ENCODE measurements at places on chromosomes 3 and 15.

GRCh38 chr15:63277893-63278456 is 570 bp downstream of the APH1B start:
- DNase-seq: peak; percentile 30

DNA sequence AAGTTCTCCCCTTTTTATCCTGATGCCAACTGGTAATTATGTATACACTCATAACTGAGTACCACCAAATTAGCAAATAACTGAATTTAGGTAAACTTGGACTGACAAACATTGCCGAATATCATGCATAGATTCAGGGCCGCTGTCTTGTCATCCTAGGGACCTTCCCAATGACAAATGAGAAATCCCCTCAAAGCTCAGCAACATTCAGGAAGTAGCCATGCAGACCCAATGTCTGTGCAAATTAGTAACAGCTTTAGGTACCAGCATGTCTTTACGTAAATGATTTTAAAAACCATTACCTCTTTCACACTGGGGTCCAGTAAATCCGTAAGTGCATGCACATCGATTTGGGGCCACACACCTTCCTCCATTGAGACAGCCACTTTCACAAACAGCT is 49.5 kb downstream of the FBN1 start:
- no peak for DNase-seq

DNA sequence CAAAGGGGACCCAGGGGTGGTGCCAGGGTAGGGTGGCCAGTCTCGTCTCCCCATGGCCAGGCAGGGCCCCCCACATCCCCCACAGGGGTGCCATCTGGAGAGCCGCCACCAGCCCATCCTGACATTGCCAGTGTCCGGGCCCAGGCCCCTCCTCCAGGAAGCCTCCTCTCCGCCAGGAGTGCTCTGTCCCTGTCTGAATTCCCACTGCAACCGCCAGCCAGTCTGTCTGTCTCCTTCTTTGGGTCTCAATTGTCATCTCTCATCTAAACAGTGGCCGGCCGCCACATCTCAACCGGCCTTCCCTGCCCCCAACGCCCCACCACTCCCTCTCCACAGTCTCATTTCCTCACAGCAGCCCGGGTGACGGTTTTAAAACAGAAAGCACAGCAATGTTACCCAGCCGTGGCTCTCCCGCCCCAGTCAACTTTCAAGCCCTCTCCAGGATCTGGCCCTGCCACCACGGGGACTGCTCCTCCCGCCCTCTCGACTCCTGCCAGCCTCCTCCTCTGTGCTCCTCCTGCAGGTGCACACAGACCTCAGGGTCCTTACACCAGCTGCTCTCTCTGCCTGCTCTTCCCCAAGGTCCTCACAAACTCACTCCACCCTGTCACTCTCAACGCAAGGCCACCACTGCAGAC is 57.0 kb downstream of the IQSEC1 start:
- no peak for DNase-seq

DNA sequence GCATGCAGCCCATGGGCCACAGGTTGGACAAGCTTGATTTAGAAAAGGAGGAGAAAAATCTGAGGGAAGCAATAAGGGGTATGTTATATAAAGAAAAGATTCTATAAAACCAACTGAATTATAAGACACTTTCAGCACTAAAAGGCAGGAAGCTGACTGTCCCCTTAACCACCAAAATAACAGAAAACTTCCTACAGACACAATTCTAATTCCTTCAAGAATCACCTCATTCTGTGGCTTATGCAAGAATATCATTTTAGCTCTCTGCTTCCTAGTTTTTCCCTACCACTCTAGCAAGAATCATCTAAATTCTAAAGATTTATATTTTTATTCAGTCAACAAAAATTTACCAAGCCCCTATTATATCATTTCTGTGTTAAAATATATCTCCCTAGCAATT is 6.3 kb downstream of the STAG1 start:
- no peak for DNase-seq

DNA sequence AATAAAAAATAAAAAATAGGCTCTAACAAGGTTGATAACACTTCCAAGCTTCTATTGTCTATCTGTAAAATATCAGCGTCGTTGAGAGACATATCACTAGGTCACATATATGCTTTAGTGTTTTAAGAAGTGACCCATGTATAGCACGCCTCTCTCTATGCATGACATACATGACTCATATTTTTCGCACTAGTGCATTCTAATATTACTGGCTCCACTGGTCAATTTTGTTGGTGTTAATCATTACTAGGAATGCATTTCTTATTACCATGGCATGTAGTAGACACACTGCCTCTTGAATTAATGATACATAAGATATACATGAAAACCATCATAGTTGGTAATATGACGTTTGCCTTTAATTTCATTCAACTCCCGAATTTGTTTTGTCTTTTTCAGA is 203.1 kb downstream of the CHL1 start:
- no peak for DNase-seq

DNA sequence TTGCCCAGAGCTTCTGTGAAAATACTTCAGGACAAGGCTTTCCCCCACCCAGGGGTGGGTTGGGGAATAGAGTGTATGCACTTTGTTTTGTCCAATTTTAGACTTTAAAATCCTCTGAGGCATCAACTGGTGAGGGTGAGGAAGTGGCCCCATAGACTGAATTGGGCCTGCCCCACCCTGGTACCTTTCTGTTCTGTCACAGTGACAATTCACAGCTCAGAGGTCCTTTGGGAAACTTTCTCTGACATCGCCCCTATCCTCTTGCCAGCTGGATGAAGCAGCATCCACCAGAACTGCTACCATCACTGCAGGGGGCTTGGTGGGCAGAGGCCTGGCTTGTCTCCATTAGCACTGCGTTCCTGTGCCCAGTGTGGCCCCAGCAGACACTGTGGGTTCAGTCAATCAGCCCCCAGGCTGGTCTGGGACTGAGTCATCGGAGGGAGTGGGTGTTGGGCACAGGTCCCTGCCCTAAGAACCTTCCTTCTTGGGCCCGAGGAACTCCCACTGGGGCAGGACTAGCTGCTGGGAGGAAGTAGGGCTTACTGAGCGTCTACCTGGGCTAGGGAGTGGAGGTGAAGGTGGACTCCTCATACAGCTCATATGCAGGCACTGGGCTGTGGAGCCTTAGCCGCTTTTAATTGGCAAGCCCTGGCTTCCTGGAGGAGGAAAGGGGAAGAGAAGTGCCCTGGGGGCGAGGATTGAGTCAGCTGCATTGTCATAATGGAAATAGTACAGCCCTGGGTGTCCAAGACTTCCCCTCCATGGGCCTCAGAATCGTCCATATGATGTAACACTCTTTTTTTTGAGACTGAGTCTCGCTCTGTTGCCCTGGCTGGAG is 1.5 kb upstream of the PPM1M start:
- no peak for DNase-seq

DNA sequence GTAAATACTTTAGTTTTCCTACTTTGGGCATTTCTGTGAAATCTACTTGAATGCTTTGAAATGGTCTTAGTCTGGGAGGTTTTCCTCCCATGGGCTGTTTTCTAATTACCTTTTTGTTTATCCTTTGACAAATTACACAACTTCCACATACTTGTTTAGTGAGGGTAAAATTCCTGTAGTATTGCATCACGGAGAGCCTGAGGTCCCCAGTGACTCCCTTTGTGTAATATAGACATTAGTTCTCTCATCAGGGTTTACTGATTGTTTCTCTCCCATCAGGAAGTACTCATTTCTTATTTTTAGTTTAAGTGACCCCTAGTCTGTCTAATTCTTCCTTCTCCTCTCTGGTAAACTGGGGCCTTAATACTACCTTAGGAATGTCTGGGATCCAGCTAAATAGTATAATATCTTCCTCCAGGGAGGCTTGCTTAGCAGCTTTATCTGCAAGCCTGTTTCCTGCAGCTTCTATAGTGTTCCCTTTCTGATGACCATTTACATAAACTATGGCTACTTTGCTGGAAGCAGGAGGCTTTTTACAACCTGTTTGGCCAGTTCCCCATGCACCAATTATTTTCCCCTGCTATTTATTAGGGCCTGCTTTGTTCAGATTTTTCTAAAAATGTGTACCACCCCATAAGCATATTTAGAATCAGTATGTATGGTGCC is 87.2 kb upstream of the XCR1 start:
- DNase-seq: no peak

DNA sequence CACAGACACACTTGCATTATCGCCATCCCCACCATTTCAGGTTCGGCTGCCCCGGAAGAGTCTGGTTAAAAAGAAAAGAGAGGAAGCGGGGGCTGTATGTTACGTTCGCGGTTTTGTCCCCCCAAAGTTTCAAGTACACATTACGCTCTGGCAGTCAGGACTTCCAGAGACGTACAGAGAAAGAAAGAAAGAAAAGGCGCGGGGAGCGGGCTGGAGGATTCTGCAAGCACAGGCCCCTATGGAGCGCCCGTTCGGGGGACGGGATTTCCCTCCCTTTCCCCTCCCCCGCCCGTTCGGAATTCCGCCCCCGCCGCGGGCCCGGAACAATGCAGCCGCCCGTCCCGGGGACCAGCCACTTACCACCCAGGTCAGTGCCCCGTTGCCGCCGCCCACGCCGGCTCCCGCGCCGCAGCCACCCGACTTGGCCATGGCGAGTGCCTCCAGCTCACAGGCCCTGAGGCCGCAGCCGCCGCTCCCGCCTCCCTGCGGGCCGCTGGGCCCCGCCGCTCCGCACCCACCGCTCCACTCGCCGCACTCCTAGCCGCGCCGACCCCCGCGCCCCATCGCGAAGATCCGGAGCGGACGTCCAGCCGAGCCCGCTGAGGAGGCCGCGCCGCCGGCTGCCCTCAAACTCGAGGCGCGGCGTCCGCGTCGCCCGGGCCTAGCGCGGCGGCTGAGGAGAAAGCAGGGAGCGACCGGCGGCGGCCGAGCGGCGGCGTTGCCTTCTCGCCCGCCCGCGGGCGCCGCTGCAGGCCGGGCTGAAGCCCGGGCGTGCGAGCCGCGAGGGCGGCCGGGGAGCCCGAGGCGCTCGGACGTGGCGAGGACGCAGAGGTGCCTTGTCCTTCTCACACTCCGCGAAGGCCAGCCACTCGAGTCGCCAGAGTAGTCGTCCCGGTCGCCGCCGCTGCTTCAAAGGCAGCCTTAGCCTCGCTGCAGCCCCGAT is 567 bp downstream of the TOP2B start:
- DNase-seq: peak; percentile 45

DNA sequence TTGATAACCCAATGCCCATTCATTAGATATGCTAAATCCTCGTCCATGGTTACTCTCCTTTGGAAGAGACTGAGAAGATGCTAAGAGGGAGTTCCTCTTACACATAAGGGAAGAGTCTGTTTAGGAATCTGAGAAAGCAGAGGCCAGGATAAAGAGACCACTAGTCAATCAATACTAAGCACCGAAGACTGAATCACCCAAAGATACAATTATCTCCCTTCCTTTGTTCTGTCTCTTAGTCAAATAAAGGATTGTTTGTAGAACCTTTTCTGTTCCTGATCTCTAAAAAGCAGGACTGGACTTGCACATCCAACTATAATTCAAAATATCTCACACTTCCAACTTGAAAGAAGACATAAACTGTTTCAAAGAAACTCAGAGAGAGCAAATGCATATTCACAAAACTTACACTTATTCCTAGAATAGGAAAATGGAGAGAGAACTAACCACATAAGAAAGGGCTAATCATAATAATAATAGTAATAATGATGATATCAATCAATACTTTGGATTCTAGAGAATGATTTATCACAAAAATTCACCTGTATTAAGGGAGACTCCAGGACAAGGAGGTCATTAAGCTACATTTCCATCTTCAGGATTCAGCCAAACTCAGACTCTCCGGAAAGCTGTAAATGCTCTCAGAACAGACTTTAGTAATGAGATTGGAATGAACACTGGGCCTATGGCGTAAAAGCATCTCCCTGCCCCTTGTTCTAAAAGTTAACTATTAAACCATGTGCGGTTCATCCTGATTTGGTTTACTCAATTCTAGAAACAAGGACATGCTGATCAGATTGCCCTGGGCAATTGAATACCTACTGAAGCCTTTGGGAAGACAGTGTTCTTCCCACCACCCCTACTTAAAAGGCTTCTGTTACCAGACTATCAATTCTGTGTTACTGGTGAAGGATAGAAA is 401.5 kb downstream of the ZBTB20 start:
- DNase-seq: peak; percentile 45

- DNase-seq: peak; percentile 15
Measured at GRCh38 chr3:143084856-143085731, 34.5 kb upstream of the CHST2 start.

DNA sequence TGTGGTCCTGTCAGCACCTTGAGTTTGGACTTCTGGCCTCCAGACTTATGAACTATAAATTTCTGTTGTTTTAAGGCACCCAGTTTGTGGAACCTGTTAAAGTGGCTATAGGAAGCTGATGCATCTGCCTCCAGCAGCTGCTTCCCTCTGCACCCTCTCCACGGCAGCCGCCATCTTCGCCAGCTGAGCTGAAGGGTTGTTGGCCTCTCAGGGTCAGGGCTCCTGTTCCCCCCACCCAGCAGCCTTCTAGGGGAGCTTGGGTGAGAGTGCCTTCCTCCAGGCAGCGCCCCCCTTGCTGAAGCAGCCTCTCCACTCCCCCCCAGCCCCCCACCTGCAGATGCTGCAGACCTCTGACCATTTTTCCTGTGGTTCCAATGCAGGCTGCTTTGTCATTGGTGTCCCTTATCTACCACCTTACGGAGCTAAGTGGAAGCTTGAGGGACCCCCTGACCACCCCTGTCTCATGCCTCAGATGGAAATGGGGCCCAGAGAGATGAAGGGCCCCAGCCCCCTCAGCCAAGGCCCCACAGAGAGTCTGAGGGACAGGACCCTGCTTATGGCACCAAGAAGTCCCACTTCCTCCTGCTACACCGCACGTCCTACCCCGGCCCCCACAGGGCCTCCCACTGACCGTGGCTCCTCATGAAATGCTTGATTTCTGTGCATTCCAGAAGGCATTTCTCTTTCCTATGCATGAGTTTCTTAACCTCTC is 61.4 kb upstream of the TLE3 start:
- no peak for DNase-seq

DNA sequence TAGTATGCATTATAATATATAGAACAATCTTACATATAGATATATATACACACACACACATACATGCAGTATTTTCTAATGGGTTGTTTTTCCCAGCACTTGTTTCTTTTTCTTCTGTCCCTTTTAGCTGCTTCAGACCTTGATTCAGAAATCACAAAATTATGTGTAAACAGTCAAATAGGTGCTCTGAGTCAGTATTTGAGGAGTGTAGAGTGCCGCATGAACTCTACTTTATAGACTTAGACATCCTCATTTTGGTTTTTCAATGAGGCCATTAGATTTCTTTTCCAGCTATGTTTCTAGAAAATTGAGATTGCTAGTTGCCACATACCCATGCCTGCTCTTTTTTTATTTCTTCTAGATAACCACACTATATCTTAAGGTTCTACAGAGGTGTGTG is 58.2 kb downstream of the HHLA2 start:
- no peak for DNase-seq

DNA sequence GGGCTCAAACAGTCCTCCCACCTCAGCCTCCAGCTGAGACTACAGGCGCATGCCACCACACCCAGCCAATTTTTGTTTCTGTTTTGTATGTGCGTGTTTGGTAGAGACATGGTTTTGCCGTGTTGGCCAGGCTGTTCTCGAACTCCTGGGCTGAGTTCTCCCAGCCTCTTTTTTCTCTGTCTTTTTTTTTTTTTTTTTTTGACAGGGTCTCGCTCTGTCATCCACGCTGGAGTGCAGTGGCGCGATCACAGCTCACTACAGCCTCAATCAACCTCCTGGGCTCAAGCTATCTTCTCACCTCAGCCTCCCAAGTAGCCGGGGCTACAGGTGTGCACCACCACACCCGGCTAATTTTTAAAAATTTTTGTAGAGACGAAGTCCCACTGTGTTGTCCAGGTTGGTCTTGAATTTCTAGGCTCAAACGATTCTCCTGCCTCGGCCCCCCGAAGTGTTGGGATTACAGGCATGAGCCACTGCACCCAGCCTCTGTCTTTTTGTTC is 867 bp upstream of the DCAF1 start:
- no peak for DNase-seq

GRCh38 chr3:22862111-22862510 is 341.0 kb upstream of the UBE2E2 start:
- DNase-seq: no peak

- DNase-seq: no peak
Measured at GRCh38 chr3:38828681-38829080, 12.7 kb upstream of the SCN10A start.

Data from large intestine (tissue), 12 donors.